CD4-positive, alpha-beta T cell treated with Interleukin-12 subunit alpha and Interleukin-12 subunit beta, for 1 hour (primary cell): ENCODE measurements at places on chromosomes 7 and 10.

DNA sequence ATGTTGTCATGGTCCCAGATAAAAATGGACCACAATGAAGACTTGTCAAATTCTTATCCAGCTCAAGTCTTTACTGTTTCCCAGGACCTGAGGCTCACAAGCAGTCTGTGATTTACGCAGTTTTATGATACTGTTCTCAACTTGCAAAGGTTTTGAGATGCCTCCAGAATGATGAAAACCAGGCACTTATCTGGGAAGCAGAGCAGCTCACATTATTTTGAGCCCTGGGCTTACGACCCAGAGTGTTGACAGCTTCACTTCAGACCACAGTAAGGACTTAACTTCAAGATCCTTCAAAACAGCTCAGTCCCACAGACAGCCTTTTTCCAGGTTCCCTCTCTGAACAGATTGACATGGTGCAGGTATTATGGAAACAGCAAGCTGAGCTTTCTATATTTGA lies 236.1 kb downstream of the RNLS start:
- DNase-seq: no peak

DNA sequence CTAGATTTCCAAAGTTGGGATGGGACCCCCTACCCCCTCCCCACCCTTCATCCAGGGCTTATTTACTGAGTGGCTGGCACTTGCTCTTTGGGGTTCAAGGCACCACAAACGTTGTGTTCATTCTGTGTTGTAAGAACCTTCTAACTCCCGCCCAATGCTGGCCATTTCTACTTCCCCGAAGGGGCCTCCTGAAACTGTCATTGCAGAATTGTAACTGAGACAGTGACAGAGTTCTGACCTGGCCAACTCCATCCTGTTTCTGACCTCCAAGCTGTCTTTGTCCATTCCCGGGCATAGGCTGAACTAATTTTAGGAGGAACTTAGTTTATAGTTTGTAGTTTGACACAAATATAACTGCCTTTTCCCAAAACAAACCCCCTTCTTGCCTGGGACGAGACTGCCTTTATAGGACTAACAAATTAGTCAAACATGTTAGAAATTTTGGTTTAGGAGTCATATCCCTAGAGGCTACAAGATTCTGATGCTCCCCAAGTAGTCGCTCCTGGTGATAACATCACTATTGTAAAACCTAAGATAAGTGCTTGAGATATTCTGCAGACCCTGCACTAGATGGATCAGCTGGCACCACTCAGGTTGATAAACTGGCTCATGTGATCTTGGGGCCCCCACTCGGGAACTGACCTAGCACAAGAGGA lies 34.8 kb upstream of the ZMIZ2 start:
- no peak for DNase-seq

- DNase-seq: no peak
Observed at GRCh38 chr10:53025172-53025711, 252.7 kb upstream of the MBL2 start.

DNA sequence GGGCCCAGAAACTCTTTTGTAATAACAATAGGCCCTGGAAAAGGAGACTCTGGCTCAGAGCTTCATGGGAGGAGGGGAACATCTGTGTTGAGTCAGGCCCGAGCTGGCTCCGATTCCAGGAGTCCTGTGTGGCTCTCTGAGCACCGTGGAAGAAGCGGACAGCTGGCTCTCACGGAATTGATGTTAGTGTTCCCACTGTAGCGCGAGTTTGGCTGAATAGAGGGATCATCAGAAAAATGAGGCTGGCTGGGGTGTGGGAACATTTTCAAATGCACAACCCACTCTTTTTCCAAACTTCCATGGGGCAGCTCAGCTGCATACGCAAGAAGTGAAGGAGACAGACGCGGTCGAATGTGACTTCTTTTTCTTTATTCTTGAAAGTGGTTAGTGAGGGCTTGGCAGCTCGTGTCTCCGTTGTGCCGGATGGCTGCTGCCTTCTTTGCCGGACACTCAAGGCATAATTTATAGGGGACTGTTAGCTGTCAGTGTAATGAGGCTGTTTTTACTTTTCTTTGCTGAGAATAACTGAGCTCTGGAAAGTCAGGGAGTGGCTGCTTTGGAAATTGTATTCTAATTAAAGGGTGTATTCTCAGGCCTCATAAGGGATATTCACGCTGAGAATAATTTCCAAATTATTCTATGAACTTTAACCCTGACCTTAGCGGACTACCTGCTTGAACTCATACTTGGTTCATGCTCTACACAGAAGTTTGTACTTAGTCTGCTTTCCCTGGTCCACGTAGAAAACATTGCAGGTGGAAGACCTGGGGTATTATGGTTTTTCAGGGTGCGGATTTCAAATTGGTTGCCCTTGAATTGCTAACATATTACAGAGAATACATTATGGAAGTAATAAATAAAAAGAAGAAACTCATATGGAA lies 23.1 kb downstream of the MDFIC start:
- DNase-seq: no peak

- DNase-seq: no peak
Observed at GRCh38 chr10:43160921-43161255, 22.6 kb downstream of the CSGALNACT2 start.
